CD4-positive, alpha-beta T cell treated with Interleukin-15 for 4 hours (primary cell): ENCODE measurements at places on chromosomes 3 and 15.

- DNase-seq: peak; percentile 44
Observed at GRCh38 chr3:18389108-18389733, 35.9 kb downstream of the SATB1 start.

GRCh38 chr3:59877263-59878037 lies 827.6 kb upstream of the CFAP20DC start:
- DNase-seq: no peak

DNA sequence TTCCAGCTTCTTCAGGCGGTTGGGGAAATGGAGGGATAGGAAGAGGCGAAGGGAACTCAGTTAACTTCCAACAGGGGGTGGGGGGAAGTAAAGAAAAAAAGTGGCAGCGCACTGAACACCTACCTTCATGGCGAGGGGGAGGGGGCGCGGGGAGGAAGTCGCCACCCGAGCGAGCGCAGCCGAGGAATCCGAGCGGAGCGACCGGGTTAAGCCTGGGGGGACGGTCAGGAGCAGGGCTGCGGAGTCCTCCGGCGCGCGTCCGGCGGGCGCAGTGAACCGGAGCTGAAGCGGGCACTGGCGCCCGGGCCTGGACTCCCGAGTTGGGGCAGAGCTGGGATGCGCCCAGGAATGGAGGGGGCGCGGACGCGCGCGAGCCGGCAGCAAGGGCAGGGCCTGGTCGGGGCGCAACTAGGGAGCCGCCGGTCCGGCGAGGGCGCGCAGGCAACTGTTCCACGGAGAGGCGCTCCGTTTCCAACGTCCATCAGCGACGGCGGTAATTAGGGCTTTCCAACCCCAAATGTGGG lies at the start of gene WNT5A:
Gene WNT5A, minus strand, starts transcription at position 450 of the 524 bp plus-strand sequence. Its CDS starts 321 bp downstream, at position 129.
- DNase-seq: no peak

GRCh38 chr3:67704322-67704721 lies 49.9 kb upstream of the SUCLG2 start:
- DNase-seq: no peak

DNA sequence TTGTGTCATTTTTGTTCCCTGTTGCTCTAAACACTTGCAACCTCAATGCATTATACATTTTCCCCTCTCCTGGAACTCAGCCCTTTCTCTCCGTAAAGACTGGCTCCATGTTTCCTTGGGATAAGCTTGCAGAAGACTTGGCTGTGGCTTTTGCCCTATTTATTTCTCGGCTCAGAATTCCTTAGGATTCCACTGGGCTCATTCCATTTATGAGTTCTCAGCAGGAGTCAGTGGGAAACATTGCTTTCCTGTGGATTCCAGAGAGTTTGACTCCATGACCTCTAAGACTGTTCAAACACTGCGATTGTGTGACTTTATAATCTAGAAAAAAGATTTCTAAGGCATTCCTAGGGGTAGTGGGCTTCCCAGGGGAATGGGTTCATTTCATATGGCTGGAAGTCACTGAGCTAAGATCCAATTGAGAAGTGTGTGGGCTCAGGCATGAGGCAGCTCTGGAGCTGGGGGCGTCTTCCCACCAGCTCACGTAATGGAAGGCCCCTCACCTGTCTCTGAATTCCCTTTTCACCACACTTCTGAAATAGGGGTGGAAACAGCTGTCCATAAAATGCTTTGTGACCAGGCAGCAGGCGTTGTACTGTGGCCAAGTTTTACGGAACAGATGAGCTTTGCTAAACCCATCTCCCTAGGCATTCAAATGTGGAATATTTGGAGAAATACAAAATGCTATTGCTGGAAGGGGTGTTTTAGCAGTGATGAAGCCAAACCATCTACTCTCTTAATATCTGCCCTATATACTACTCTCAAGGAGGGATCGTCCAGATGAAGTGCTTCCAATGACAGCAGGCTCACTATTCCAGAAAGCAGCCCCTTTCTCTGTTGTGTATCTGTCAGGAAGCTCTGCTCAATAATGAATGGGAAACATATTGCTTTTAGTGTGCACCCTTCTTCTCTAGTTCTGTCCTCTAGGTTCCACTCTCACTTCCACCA lies 91.8 kb upstream of the BCL6 start:
- DNase-seq: no peak

DNA sequence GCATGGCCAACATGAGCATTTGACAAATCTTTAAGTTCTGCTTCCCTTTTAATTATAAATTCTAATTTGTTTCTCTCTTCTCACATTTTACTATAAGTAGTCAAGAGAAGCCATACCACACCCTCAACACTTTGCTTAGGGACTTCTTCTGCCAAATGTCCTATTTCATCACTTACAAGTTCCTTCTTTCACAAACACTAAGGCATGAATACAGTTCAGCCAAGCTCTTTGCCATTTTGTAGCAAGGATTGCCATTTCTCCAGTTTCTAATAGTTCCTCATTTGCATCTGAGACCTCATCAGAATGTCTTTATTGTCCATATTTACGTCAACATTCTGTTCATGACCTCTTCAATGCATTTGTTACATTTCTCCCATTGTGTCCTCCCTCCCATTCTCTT lies 29.4 kb downstream of the SLC22A14 start:
- no peak for DNase-seq

- DNase-seq: no peak
Observed at GRCh38 chr3:56118968-56119367, 349.3 kb downstream of the ERC2 start.

- DNase-seq: peak; percentile 26
Observed at GRCh38 chr15:55222588-55222987, 25.8 kb upstream of the RSL24D1 start.

GRCh38 chr15:45187894-45188830 lies at the start of gene SHF:
TSS of gene SHF (minus strand) at chr15:45187966. CDS start at chr15:45187951, 15 bp downstream.
- DNase-seq: peak; percentile 30

GRCh38 chr3:134606033-134607025 lies 44.5 kb downstream of the KY start:
- no peak for DNase-seq

GRCh38 chr3:125165189-125165947 lies 47.2 kb downstream of the SLC12A8 start:
- DNase-seq: no peak

GRCh38 chr15:65044724-65045481 lies at the start of gene SLC51B:
TSS of gene SLC51B (plus strand) at chr15:65045387. CDS start at chr15:65050005, 4,618 bp downstream.
- no peak for DNase-seq

DNA sequence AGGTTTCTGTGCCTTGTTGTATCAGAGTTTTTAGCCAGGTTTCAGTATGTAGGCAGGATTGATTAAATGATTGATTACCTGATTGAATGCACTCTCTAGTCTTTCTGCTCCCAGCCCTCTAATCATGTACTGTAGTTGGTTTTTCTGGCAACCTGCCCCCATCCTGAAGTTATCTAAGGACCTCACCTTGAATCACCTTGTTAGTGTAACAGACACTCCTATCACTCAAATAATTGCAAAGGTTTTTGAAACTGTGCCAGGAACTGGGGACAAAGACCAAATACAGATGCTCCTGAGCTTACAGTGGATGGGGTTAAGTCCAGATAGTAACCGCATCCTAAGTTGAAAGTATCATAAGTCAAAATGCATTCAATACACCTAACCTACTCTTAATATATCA lies 141.5 kb upstream of the EIF1B start:
- no peak for DNase-seq

- DNase-seq: peak; percentile 35
Observed at GRCh38 chr15:58988006-58988785, 733 bp downstream of the RNF111 start.

GRCh38 chr3:100105501-100105900 lies 8.8 kb downstream of the FILIP1L start:
- no peak for DNase-seq

DNA sequence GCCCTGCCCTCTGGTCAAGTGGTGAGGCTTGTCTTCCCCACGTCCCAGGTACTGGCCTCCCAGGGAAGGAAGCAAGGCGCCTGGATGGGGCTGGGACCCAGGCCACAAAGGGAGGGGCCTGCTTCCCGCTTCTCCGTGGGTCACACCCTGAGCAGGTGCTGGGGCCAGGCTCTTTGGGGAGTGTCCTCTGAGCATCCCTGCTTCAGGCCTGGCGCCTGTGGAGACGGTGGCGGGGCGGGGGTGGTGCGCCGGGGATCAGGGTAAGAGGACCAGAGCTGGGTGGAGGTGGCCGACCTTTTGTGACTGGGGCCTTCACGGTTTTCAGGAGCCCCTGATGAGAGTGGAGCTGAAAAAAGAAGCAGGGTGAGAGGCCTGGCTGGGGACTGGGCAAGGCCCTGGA lies 3.6 kb downstream of the PLA2G4B start:
- DNase-seq: no peak

GRCh38 chr3:144018776-144019175 lies 47.2 kb downstream of the DIPK2A start:
- no peak for DNase-seq

GRCh38 chr15:56775641-56776040 lies 42.3 kb upstream of the ZNF280D start:
- no peak for DNase-seq

- DNase-seq: peak; percentile 17
Observed at GRCh38 chr15:90478846-90479481, 50.8 kb upstream of the CRTC3 start.

DNA sequence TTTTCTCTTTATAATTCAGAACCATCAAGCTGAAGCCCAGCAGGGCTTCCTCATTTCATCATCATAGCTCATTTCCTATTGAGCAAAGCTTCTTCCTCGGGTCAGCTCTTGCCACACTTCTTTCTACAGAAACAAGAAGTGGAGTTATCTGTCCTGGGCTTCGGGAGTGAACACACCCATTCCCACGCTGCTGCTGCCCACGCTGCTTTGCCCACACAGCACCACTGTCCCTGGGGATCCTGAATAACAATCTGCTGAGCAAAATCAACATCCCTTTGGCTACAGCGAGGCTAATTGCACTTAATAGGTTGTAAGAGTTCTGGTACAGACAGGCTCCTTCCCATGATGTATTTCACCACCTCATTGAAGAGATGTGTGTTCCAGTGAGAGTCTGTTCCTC lies 23.7 kb downstream of the CEP19 start:
- no peak for DNase-seq

DNA sequence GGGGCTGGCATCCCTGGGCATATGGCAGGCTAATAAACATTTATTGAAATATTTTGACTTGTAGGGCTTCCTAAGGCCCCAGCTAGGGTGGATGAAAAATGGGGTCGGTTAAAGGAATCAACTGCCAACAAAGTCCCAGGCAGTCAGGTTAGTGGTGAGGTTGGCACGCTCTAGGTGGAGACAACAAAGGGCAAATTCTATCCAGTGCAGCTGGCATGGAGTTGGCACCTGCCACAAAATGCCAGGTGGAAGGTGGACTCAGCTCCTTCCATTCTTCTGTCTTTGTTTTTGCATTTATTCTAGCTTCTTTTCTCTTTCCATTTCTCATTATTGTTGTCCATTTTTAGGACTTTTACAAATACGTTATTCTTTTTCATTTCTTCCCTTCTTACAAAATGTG lies 31.0 kb downstream of the LCMT2 start:
- DNase-seq: no peak

GRCh38 chr3:124364317-124365020 lies 365.8 kb upstream of the UMPS start:
- no peak for DNase-seq

GRCh38 chr15:35393398-35393797 lies 152.6 kb downstream of the DPH6 start:
- DNase-seq: no peak

DNA sequence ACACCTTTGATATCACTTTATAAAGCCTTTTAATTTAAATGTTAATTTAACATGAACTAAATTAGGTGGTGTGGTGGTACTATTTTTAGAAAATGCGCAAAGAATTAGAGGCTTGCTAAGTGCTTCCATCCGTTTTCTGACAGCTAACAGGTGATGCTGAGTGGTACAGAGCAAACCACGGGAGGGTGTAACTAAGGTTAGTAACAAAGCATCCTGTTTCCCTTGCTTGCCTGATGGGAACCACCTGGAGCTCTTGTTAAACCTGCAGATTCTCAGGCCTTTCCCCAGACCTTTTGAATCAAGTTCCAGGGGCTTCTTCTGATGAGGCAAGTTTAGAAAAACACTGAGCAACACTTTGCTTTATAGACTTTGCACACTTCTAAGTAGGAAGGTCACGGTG lies 101.0 kb downstream of the ATG7 start:
- DNase-seq: no peak

- no peak for DNase-seq
Observed at GRCh38 chr15:36106640-36107335, 472.6 kb upstream of the CDIN1 start.

- peak; percentile 61 for DNase-seq
Observed at GRCh38 chr15:92921215-92922131, 21.3 kb downstream of the CHD2 start.

DNA sequence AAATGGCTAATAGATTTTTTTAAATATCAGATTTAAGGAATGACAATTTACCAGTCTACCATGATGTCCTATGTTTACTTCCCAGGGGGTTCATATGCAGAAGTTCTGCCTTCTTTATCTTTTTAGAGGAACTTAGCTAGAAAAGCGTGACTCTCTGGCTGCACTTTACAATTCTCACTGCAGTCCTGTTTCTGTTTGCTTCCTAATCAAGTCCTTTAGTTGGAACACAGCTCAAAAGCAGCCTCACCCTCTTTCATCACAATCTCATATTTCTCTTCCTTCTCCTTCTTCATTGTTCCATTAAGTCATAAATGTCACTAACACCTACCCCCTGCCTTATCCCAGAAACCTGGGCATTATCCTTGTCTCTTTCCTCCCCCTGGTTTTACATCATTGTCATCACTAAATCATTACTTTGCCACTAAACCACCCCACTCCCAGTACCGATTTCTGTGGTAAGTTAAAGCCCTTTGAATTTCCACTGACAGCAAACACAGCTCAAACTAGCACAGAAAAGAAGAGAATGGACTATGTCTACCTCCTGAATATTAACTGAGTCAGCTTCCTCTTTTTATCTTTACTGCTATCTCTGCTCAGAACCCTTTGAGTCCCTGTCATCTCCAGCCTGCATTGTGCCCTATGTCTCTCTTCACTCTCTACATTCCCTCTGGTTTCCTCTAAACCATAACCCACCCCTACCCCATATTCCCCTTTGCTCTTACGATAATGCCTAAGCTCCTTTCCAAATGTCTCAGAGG lies 13.8 kb upstream of the PPP4R2 start:
- no peak for DNase-seq

DNA sequence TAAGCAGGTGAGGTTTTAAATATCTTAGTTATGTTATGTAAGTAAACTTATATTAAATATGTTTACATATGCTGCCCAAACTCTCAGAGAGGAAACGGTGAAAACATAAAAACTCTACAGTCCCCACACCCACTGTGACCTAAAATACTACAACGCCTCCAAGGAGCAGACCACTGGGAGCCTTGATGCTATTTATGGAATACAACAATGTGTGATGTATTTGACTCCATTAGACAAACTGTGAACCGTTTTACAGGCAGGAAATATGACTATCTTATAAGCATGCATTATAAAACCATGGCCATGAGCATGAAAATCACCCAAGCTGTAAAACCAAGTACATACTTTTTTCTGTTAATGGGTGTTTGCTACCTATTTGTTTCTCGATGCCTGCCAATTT lies 379.5 kb upstream of the TBL1XR1 start:
- DNase-seq: no peak

- DNase-seq: no peak
Observed at GRCh38 chr3:31011380-31011779, 116.9 kb upstream of the GADL1 start.

- DNase-seq: no peak
Observed at GRCh38 chr3:116141724-116142123, 303.6 kb downstream of the LSAMP start.

- DNase-seq: no peak
Observed at GRCh38 chr3:177385831-177386301, 188.6 kb upstream of the TBL1XR1 start.
